ENCODE measurements at places on chromosomes 2 and 18. TPM values are rescaled to one million over a fixed set of nuclear protein-coding genes. Genes with fewer than 3 reads are reported as not detected.

The CYB5A gene
- total RNA-seq: 95.4 TPM

The IL1B gene
- 16.5 TPM for total RNA-seq

The SKOR2 gene
- total RNA-seq: not detected

The CIB4 gene
- total RNA-seq: not detected

The CCDC68 gene
- total RNA-seq: 2.6 TPM

The LYG2 gene
- not detected for total RNA-seq

The ADD2 gene
- total RNA-seq: 1.8 TPM

The TAF4B gene
- total RNA-seq: 6.3 TPM

The PPP1R7 gene
- total RNA-seq: 60.7 TPM

The SLC9A2 gene
- total RNA-seq: not detected

The SFXN5 gene
- total RNA-seq: 16.4 TPM

The ASB18 gene
- total RNA-seq: not detected

The PLGLB1 gene
- total RNA-seq: 0.57 TPM

The SPATA3 gene
- total RNA-seq: not detected

The PLA2R1 gene
- total RNA-seq: 18.9 TPM

The RESP18 gene
- not detected for total RNA-seq

The CERKL gene
- total RNA-seq: not detected

The ATP6V1C2 gene
- total RNA-seq: 2.3 TPM

The HOXD11 gene
- not detected for total RNA-seq

The LHCGR gene
- 0.22 TPM for total RNA-seq

The PSTPIP2 gene
- 18.7 TPM for total RNA-seq

The HOXD13 gene
- total RNA-seq: not detected

The PELI1 gene
- total RNA-seq: 23.7 TPM

The C2orf80 gene
- not detected for total RNA-seq

Measured in esophagus squamous epithelium (tissue), 5 donors.